Cortex of kidney (tissue), 1 donor: ENCODE measurements at places on chromosomes 3 and 15.

DNA sequence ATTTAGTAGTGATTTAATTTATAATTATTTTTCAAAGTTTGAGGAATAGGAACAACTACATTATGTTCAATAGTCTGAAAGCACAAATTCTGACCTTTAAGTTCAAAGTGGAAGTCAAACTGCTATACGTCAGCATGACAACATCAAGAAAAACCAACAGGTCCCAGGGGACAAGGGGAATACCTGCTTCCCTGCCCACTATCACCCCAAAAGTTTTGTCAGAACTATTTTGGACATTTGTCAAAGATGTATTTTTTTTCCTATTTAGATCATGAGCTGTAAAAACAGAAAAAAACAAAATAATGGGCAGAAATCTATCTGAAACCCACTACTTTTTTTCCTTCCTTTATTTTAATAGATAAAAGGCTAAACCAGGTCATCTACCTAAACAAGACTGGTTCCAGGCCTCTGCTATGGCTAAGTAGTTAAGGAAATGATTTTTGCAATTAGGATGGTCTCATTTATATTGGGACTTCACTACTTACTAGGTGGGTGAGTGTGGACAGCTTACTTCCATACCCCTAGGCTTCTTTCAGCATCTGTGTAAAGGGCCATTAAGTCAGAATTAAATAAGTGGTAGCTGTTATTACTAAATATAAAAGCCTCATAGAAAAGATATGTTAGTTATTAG, 746.3 kb downstream of the FHIT start:
- DNase-seq: no peak

DNA sequence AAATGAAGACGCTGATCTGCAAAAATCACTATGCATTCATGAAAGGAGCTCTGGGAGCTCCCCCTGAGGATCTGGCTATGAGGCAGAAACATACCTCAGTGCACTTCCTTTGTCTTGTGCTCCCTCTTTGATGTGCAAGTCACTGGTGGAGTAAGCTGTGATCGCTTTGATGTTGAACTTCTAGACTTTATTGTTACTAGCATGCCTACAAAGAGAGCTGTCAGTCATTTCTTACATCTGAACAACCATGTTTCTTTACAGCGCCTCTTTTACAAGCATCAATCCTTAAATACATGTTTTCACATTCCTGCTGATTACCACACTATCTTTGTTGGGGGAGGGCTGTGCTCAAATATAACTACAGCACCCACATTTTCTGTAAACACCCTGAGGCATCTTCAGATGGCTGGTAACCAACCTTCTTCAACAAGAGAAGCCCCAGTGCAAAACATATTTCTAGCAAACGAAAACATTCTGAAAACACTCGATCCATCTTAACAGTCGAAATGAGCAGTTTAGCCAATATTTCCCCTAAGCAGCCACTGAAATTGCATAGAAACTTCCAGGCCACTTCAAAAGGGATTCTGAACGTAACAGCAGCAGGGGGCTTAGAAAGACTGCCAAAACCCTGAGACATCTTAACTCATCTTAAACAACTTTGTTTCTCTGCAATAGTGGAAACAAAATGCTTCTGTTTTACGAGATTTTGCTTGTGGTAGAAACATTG, 101.9 kb upstream of the ICE2 start:
- DNase-seq: no peak

GRCh38 chr15:95016511-95017229, 785.3 kb downstream of the MCTP2 start:
- DNase-seq: no peak

DNA sequence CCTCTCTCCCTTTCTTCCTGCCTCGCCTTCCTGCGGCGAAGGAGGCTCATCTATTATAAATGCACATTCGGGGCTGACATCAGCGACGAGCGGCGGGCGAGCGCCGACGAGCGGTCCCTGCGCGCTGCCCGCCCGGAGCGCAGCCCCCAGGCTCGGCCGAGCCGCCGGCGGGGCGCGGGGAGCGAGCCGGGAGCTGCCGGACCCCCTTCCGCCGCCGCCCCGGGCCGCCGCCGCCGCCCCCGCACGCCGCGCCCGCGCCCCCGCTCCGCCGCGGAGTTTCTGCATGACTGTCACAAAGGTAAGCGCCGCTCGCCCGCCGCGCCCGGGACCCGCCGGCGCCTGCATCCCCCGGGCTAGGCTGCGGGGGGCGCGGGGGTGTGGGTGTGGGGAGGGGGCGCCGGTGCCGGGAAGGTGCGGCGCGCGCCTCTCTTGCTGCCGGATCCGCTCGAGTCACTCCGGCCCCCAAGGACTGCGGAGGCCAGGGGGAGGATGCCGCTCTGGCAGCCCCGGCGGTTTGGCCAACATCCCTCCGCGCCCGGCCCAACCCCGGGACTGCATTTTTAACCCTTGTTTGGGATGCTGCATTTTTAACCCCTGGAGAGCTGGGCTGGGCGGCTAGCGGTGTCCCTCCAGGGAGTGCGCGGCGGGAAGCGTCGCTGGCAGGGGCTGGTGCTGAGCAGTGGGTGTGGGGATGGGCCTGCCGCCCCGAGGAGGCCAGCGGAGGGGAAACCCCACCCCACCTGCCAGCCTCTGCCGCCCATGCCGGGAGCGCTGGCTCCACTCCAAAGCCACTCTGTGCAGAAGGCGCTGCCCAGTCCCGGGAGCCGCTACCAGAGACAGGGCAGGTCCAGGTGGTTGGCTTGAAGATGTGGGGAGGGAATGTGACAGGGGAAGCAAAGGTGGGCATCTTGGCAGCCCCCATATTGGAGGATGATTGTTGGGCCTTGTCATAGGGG, at the start of gene CORO2B:
TSS of gene CORO2B (plus strand) at position 14 of the 956 bp plus-strand sequence. CDS start at position 284, 270 bp downstream.
- no peak for DNase-seq

DNA sequence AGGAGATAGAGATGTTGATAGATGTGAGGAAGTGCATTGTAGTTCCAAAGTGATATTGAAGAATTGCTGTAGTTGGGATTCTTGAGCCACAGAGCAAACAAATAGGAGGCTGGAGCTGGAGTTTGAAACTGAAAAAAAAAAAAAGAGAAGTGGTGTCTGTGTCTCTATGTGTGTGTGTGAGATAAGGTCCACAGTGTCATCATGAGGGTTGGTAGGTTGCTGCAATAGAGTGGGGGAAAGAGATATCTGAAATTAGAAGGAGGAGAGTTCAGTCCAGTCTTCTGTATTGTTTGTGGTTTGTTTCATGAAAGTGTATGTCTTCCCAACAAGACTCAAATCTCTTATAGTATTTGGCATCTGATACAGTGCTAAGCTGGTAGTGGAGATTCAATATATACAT, 37.3 kb upstream of the CACNA1D start:
- DNase-seq: no peak
